ENCODE measurements at places on chromosomes 16 and 17.
A peak's percentile ranks its signal among the peaks of the same experiment; 100 is the strongest.

- DNase-seq, result no peak
Observed at GRCh38 chr16:4365615-4366014, 6.0 kb upstream of the VASN start.

DNA sequence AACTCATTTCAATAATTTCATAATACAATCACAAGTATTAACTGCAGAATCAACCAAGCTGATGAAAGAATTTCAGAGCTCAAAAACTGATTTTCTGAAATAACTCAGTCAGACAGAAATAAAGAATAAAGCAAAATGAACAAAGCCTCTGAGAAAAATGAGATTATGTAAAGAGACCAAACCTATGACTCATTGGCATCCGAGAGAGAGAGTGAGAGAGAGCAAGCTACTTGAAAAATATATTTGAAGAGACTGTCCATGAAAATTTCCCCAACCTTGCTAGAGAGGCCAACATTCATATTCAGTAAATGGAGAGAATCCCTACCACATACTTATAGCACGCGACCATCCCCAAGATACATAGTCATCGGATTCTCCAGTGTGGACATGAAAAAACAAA is 1376.4 kb downstream of the CDH11 start:
- no peak for DNase-seq

- DNase-seq, result no peak
Observed at GRCh38 chr16:22787466-22788192, 26.3 kb upstream of the HS3ST2 start.

GRCh38 chr16:57952909-57953308 is 18.0 kb downstream of the CNGB1 start:
- DNase-seq, result no peak

DNA sequence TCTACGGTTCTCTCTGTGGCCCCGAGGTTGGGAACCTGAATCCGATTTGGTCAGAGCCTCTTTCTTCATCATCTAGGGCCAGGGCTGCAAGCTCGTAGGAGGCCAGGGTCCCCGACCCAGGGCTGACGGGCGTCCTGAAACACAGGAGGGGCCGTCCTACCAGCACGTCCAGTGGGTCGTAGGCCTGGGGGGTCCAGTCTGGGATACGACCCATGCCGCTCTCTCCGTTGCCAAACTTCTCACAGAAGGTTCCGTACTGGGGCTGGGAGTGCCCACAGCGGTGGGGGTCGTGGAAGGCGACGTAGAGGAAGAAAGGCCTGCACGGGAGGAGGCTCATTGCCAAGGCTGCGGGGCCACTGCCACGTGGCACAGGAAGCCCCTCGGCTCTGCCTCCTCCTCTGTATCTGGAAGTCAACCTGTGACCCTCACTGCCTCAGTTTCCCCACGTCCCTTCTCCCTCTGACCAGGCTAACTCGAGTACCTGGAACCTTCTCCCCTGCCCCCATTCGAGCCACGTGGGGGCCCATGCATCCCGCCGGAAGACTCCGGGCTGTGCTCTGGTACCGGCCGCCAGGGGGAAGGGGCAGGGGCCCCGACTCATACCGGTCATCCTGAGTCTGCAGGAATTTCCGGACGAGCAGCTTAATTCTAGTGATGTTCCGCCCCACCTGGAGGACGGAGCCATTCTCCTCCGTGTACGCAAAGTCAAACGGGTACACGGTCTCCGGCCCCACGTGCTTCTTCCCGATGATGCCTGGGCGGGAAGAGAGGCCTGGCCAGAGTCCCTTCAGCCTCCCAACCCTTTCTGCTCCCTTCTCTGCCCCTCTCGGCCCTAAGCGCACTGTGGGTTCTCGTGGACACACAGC is 5.9 kb downstream of the SGSH start:
- no peak for DNase-seq

DNA sequence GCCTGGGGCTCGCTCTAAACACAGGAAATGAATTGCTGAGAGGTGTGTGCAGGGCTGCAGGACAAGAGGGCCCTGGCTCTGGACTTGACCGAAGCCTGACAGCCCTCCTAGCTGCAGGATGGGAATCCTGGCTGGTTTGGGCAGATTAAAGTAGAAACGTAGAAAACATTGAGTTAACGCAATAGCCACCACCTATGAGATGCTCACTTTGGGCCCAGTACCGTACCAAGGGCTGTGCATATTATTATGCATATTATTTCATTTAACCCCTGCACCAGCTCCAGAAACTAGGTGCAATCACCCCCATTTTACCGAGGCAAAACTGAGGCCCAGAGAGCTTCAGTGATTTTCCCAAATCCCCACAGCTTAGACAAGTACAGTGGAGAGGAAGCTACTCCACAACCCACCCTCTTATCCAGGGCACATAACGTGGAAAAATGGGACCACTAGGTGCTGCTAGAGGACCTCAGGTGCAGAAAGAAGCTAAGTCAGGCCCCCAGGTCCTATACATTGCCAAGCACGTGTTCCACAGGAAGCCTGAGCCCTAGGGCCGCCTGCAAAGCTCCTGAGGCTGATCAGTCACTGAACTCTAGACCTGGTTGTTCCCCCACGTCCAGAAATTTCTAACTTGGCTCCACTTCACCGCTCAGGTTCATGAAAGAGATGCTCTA is 79.2 kb downstream of the MYH11 start:
- peak; percentile 55 for DNase-seq

DNA sequence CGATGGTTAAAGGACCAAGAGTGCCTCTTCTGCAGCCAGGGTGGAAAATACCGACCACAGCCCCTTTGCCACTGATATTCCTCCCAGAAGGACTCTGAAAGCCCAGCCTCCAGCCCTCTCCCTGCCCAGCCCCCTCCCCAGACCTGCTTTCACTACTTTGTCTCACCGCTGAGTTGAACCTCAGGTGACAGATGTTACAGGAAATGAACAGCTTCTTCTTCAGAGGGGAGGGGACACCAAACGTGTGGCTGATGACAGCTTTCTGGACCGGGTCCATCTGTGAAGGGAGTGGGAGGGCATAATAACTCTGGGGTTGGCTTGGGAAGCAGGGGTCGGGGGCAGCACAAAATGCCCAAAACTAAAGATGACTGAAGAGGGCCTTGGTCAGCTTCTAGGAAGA is 14.2 kb downstream of the NKIRAS2 start:
- peak; percentile 22 for DNase-seq

DNA sequence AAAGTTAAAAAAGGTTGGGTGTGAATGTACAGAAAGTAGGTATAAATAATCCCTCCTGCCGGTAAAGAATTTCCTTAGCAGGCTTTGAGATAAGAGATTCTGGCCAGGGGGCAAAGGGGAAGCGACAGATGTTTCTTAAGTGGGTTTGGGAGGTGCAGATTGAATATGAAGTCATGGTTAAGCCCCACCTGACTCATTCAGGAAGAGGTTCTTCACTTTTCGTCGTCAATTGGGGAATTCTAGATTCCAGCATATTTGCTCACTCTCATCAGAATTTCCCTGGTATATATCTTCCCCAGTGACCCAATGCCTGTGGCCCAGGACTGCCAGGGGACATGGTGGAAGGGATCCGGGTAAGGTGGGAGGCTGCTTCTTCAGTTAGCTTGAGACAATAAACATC is 127.8 kb downstream of the CPPED1 start:
- no peak for DNase-seq

- no peak for DNase-seq
Observed at GRCh38 chr16:88956546-88957432, 20.2 kb downstream of the CBFA2T3 start.

DNA sequence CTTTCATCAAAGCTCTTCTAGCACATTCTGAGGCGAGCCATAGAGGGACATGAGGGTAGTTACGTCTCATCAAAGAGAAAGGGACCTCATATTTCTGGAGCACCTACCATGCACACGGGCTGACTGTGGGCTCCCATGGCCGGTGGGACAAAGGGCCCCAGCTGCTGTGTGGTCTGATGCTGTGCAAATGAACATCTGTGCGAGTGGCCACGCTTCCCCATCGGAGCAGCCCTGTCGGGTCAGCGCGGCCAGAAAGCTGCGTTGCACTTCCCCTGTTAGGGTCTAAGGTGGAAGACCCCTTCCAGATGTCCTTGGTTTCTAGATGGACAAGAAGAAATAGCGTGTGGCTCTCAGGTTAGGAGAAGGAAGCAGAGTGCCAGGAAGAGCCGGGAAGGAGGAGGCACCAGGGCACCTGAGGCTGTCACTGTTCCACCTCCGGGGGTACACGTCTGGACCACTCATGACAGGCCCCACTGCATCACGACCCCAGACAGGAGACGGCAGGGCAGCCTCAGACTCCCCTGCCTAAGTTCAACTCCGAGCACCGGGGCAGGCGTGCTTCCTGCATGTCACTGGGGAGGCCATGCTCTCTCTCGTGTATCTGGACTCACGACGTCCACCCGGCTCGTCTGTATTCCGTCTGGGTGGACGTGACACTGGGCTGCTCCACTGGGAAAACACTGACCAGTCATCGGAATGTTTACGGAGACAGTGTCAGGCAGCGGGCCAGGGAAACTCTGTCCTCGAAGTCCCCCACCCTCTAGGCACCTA is 8.5 kb upstream of the BAIAP2 start:
- DNase-seq, result no peak

GRCh38 chr17:31532526-31532925 is 141.1 kb downstream of the RAB11FIP4 start:
- no peak for DNase-seq

GRCh38 chr17:78210111-78210510 is 3.9 kb upstream of the BIRC5 start:
- DNase-seq, result no peak

GRCh38 chr17:78253946-78254672 is 22.7 kb downstream of the TMEM235 start:
- DNase-seq, result peak; percentile 67

DNA sequence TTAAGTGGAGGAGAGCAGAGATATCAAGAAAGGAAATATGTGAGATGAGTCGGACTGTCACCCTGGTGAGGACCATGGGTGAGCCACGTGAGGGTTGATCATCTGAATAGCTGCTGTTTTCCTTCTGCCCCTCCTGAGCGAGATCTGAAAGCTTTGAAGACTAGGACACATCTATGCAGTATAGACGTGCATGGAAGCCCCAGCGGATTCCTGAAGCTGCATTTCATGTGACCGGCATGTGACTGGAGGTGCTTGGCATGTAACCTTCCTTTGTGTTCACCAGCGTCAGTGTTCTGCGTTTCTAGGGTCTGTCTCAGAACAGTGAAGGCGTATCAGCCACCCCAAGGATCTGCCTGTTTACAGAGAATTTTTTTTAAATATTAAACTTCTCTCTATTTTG is 75.1 kb downstream of the MSI2 start:
- DNase-seq, result no peak

DNA sequence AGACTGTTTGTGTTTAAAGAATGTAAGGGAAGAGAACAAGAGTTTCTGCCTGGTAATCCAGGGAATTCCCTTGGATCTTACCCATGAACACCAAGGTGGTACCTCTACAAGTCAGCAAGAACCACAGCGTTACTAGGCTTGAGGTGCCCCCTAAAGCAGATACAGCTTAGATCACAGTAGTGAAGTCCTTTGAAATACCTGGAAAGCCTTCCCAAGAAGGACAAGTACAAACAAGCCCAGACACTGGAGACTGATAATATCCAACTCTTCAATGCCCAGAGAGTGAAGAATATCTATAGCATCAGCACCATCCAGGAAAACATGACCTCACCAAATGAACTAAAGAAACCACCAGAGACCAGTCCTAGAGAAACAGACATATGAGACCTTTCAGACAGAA is 3.8 kb upstream of the APPBP2 start:
- no peak for DNase-seq

DNA sequence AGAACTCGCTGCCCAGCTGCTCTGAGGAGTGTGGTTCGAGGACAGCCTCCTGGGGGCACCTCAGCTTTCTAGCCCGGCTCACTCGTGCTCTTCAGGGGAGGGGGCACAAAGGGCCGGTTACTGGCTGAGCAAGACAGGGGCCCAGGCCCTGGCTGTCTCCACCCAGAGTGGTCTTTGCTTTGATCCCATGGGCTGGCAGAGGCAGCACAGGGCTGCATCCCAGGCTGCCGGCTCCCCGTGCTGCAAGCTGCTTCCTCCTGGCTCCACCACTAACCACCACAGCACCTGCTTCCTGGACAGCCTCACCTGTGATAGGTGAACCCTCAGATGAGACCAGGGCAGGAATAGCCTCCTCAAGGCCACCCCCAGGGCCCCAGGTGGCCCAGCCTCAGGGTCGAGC is 6.8 kb downstream of the SPPL2C start:
- DNase-seq, result no peak

DNA sequence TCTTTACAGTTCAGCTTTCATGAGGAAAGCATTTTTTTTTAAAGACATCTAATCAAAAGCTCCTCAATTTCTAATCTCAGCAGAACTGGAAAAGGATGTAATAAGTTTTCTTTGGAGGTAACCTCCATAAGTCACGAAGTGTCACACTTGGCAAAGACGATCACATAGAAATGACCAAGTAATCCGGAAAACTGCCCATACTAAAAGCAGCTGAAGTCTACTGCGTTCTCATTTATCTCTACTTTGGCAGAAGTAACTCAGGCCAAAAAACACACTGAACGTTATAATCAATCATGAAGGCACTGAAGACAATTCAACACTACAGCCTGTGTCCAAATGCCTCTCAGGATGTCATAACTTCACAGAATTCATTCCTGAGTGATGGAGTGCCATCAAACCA is 39.8 kb downstream of the ERN1 start:
- no peak for DNase-seq

DNA sequence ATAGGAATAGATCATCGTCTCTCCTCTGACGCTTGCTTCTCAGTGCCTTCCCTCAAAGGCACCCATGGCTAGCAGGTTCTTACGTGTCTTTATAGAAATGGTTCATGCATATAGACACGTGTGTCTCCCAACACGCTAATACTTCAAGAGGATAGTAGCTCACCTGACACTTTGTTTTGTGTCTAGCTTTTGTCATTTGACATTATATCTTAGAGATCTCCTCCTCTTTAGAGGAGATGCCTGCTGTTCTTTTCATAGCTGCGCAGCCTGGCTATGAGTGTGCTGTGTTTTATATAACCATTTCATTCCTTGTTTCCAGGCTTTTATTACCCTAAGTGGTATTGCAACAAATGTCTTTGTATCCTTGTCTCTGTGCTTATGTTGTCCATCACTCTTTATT is 411.7 kb downstream of the CPPED1 start:
- no peak for DNase-seq

DNA sequence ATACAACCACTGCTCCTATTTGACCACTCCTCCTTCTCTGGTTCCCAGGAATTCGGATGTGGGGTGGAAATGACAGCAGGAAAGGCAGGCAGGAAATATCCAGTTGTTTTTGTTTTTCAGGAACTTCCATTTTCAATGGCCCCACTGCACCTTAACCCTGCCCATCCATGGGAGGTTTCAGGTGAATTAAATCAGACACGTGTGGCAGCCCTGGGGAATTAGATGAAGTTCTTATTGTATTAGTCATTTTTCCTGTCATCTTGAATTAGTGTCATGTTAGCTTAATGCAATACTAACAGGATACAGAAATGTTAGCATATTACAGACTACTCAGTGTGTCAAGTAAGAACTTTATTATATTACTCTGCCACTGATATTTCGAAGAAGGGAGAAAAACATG is 146.4 kb downstream of the CHD9NB start:
- DNase-seq, result no peak

DNA sequence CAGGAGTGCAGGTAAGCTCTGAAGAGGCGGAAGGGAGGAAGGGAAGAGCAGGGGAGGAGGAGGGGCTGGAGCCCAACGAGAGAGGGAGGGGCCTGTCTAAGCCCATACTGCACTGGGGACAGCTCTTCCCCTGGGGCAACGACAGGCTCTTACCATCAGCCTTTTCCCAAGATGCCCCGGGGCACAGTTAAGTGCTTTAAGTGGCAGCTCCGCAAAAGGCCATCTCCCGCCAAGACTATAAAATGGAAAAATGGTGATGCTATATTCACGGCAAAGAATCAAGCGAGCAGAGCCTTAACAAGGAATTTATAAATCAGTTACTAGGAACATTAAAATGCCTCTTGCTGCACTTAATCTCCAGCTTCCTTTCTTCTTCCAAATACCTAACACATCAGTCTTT is 110.2 kb upstream of the NLRP1 start:
- no peak for DNase-seq

- no peak for DNase-seq
Observed at GRCh38 chr16:84357191-84357651, 11.1 kb upstream of the ATP2C2 start.
